ENCODE measurements at places on chromosomes 5 and 9.

GRCh38 chr5:149489605-149490037, 61.6 kb downstream of the CSNK1A1 start:
- DNase-seq, result no peak
- no peak overlapping the region for H3K27ac ChIP-seq
- H3K4me3 ChIP-seq, result no peak overlapping the region
- peaks cover 3% of the 10 kb centered on the region for H3K4me1 ChIP-seq

- no peaks in the 10 kb centered on the region for H3K36me3 ChIP-seq
- H3K27ac ChIP-seq, result no peak overlapping the region
- no peaks in the 10 kb centered on the region for H3K27me3 ChIP-seq
- H3K4me1 ChIP-seq, result no peaks in the 10 kb centered on the region
- DNase-seq, result no peak
These were observed 588.8 kb downstream of the BNC2 start for GRCh38 chr9:16281707-16282106.

DNA sequence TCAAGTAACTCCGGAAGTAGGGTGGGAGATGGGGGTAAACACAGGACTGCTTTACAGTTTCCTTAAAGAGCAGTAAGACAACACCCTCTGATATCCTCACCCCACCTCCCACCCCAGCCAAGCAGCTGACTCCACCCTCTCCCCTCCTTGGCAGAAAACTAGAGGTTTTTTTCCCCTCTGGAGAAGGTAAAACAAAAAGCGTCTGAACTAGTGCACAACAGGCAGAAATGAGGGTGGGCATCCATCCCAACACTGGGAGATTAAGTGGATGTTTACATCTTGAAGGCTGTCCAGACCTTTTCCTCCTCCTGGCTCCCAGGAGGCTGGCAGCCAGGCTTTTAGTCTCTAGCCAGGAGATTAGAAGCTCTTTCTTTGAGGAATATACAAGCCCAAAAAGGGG, 13.9 kb upstream of the CTNNAL1 start:
- no peak for DNase-seq
- no peaks in the 10 kb centered on the region for H3K27me3 ChIP-seq
- peaks cover 23% of the 10 kb centered on the region for H3K36me3 ChIP-seq
- H3K27ac ChIP-seq, result no peak overlapping the region
- no peak overlapping the region for H3K4me3 ChIP-seq

- peaks cover 3% of the 10 kb centered on the region for H3K4me1 ChIP-seq
- no peak overlapping the region for H3K4me3 ChIP-seq
- H3K27ac ChIP-seq, result no peak overlapping the region
- H3K36me3 ChIP-seq, result peaks cover 23% of the 10 kb centered on the region
- DNase-seq, result no peak
- H3K27me3 ChIP-seq, result no peaks in the 10 kb centered on the region
These were observed 8.7 kb upstream of the AHRR start for GRCh38 chr5:312845-313244.

GRCh38 chr5:137022043-137022442, 477.1 kb downstream of the SPOCK1 start:
- H3K27me3 ChIP-seq, result no peaks in the 10 kb centered on the region
- no peaks in the 10 kb centered on the region for H3K36me3 ChIP-seq
- H3K27ac ChIP-seq, result no peak overlapping the region
- H3K4me3 ChIP-seq, result no peak overlapping the region

- DNase-seq, result no peak
- H3K4me3 ChIP-seq, result no peak overlapping the region
- H3K27ac ChIP-seq, result no peak overlapping the region
- peaks cover 9% of the 10 kb centered on the region for H3K4me1 ChIP-seq
These were observed 104.2 kb upstream of the SAP30L start for GRCh38 chr5:154341620-154342019.

DNA sequence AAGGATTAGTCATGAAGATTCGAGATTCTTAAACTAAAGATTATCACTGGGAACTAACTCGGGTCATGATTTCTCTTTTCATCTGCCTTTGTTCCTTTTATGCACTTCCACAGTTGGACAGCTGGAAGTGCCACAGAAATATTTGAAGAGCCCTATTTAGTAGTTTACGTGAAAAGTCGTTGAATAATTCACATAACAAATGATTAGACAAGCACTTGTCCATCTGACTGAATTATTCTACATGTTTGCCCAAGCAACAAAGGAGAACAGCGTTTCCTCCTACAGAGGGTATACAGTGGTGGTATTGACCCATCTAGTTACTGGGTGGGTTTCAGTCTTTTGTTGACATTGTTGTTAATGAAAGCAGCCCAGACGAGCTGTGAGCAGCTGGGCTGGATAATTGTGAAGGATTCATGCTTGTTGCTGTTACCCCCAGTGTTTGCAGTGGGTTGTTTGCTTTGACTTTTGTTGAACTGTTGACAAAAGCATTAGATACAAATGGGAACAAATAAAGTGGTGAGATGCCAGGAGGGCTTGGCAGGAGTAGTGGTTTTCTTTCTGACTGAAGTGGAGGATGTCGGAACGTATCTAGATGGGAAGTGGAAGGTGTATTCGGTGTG, 96.2 kb downstream of the TLE4 start:
- no peak overlapping the region for H3K27ac ChIP-seq
- no peaks in the 10 kb centered on the region for H3K27me3 ChIP-seq
- H3K36me3 ChIP-seq, result peaks cover 28% of the 10 kb centered on the region
- H3K4me3 ChIP-seq, result no peak overlapping the region
- H3K4me1 ChIP-seq, result peaks cover 25% of the 10 kb centered on the region

DNA sequence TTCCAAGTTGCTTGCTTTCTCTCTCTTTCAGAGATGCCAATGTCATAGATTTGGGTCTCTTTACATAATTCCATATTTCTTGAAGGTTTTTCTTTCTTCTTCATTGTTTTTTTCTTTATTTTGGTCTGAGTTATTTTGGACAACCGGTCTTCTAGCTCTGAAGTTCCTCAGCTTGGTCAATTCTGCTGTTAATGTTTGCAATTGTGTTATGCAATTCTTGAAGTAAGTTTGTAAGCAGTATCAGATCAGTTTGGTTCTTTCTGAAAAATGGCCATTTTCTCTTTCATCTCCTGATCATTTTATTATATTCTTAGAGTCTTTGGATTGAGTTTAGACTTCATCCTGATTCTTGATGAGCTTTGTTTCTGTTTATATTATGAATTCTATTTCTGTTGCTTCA, 16.4 kb upstream of the PRDM9 start:
- no peaks in the 10 kb centered on the region for H3K4me1 ChIP-seq
- H3K4me3 ChIP-seq, result no peak overlapping the region
- no peak overlapping the region for H3K27ac ChIP-seq
- H3K27me3 ChIP-seq, result no peaks in the 10 kb centered on the region

GRCh38 chr5:141419074-141419880, 1.6 kb upstream of the PCDHGA11 start:
- H3K27me3 ChIP-seq, result peaks cover 19% of the 10 kb centered on the region
- H3K4me3 ChIP-seq, result no peak overlapping the region
- peaks cover 5% of the 10 kb centered on the region for H3K36me3 ChIP-seq
- peaks cover 4% of the 10 kb centered on the region for H3K4me1 ChIP-seq

DNA sequence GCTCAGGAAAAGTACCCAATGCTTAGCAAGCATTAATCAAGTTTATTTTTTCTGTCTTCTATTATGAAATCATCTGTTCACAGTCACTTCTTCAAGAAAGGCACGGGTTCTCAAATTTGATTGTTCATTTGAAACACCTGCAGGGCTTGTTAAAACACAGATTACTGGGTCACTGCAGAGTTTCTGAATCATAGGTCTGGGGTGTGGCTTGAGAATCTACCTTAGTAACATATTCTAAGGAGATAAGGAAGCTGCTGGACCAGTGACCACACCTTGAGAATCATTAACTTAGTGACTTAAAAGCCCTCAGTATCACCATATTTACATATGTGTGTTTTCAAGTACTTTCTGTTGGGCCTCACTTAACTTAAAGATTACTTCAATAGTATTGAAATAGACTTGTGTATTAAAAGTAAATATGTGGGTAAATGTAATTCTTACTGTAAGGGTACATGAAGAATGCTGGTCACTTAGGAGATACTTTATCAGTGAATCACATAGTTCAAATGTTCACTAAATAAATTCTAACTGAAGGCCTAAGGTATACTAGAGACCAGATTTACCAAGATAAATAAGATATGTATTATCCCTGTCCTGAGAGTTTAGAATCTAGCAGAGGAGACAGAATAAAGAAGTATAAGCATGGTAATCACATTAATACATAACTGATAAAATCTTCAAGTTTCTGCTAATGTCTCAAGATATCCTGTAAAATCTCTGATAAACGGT, 1342.1 kb upstream of the C9orf72 start:
- H3K27me3 ChIP-seq, result no peaks in the 10 kb centered on the region
- H3K27ac ChIP-seq, result no peak overlapping the region
- DNase-seq, result no peak
- H3K4me3 ChIP-seq, result no peak overlapping the region
- H3K4me1 ChIP-seq, result no peaks in the 10 kb centered on the region

- H3K4me1 ChIP-seq, result peaks cover 3% of the 10 kb centered on the region
- no peak overlapping the region for H3K27ac ChIP-seq
- H3K4me3 ChIP-seq, result no peak overlapping the region
These were observed 580.3 kb downstream of the BNC2 start for GRCh38 chr9:16290169-16290568.

- H3K27me3 ChIP-seq, result peaks cover 44% of the 10 kb centered on the region
- no peak overlapping the region for H3K27ac ChIP-seq
- no peak for DNase-seq
- H3K36me3 ChIP-seq, result peaks cover 2% of the 10 kb centered on the region
These were observed 651 bp downstream of the HRH2 start for GRCh38 chr5:175658299-175659145.

DNA sequence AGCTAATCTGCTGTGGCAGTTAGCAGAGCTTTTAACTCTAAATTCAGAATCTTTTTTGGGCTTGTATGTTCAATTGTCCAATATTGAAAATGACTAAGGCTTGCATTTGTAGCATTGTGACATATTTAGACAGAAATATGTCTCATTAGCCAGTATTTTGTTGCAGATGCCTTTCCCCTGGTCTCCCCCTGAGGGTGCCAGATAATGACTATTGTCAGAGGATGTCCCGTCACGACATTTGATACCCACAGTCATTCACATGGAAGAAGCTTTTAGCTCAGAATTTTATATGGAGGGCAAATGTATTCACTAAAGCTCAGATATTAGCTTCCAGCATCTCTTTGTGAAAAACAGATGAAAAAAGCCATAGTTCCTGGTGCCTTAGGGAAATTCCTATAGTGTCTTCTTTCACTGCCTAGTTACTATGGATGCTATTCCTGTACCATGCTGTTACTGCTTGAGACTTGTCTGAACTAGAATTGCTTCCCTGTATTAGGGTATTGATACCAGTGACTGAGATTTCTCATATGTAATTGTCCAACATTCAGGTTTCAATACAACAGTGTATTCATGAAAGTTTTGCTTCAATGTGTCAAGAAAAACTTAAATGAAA, 96.2 kb downstream of the CCDC192 start:
- no peak for DNase-seq
- H3K4me3 ChIP-seq, result no peak overlapping the region
- H3K36me3 ChIP-seq, result no peaks in the 10 kb centered on the region
- H3K27me3 ChIP-seq, result peaks cover 5% of the 10 kb centered on the region

GRCh38 chr5:59609501-59610265, 283.8 kb downstream of the PDE4D start:
- H3K27ac ChIP-seq, result no peak overlapping the region
- H3K27me3 ChIP-seq, result no peaks in the 10 kb centered on the region
- no peak for DNase-seq
- H3K36me3 ChIP-seq, result peaks cover 5% of the 10 kb centered on the region
- peaks cover 28% of the 10 kb centered on the region for H3K4me1 ChIP-seq

DNA sequence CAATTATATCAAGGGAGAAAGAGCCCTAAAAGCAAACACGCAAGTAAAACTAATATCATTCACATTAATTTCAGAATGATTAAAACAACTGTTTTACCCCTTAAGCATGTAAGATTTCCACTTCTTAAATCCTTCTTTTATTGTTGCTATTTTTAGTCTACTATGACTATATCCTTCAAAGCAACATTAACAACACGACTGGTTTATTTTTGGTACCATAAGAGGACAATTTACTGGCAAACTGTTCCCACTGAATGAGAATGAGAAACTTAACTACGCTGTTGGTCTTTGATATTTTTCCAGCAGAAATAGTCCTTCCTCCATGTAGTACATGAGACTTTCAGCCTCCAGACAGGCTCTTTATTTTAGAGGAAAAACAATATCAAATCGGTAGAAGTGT, 281.5 kb downstream of the CTNND2 start:
- no peak overlapping the region for H3K4me3 ChIP-seq
- no peaks in the 10 kb centered on the region for H3K27me3 ChIP-seq
- H3K36me3 ChIP-seq, result no peaks in the 10 kb centered on the region

- no peak overlapping the region for H3K4me3 ChIP-seq
- no peak overlapping the region for H3K27ac ChIP-seq
- H3K36me3 ChIP-seq, result no peaks in the 10 kb centered on the region
- no peak for DNase-seq
- H3K27me3 ChIP-seq, result peaks cover 26% of the 10 kb centered on the region
These were observed 19.6 kb upstream of the MAN2A1 start for GRCh38 chr5:109669991-109670706.

- no peak overlapping the region for H3K27ac ChIP-seq
- H3K4me1 ChIP-seq, result peaks cover 21% of the 10 kb centered on the region
- H3K4me3 ChIP-seq, result no peak overlapping the region
These were observed 11.3 kb downstream of the TLR4 start for GRCh38 chr9:117715411-117715989.

GRCh38 chr5:11477786-11478185, 426.5 kb downstream of the CTNND2 start:
- peaks cover 8% of the 10 kb centered on the region for H3K27me3 ChIP-seq
- no peak overlapping the region for H3K4me3 ChIP-seq
- no peak overlapping the region for H3K27ac ChIP-seq

DNA sequence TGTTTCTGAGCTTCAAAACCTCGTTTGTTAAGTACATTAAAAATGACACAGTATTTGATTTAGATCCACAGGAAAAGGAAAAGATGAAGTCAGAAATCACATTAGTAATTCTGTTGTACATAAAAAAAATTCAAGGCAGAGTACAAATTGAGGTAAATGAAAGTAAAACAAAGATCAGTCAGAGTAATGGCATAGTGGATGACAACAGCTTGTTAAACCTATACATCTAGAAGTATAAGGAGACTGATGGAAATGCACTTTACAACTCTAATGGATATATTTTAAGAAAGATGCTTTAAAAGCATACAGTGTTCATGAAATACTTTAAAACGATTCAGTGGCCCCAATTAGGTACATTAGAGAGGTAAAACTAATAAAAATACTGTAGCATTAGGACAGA, 631.3 kb upstream of the SEMA6A start:
- no peak overlapping the region for H3K27ac ChIP-seq
- no peak for DNase-seq
- H3K4me1 ChIP-seq, result no peaks in the 10 kb centered on the region
- no peaks in the 10 kb centered on the region for H3K27me3 ChIP-seq
- no peaks in the 10 kb centered on the region for H3K36me3 ChIP-seq

DNA sequence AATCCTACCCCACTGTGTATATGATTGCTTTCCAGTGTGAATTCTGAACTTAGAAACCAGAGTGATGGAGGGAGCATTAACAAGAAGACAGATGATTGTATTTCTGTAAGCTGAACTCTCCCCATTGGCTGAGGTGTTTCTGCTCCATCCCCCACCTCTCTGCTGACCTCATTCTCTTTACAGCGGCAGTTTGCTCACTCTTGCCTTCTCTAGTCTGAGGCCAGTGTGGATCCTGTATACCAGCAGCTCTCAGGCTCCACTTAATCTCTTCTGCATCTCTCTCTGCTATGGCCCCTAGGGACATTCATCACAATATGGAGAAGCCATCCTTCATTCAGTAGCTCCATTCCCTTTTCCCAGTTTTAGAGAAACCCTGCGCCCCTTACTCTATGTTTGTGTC, 358.8 kb downstream of the MAN2A1 start:
- no peaks in the 10 kb centered on the region for H3K4me1 ChIP-seq
- no peak overlapping the region for H3K4me3 ChIP-seq
- H3K27me3 ChIP-seq, result peaks cover 6% of the 10 kb centered on the region
- H3K36me3 ChIP-seq, result no peaks in the 10 kb centered on the region
- no peak overlapping the region for H3K27ac ChIP-seq

Measured in memory B cell (primary cell).